ENCODE measurements at places on chromosomes 13 and 19.
A peak's percentile ranks its signal among the peaks of the same experiment; 100 is the strongest.

DNA sequence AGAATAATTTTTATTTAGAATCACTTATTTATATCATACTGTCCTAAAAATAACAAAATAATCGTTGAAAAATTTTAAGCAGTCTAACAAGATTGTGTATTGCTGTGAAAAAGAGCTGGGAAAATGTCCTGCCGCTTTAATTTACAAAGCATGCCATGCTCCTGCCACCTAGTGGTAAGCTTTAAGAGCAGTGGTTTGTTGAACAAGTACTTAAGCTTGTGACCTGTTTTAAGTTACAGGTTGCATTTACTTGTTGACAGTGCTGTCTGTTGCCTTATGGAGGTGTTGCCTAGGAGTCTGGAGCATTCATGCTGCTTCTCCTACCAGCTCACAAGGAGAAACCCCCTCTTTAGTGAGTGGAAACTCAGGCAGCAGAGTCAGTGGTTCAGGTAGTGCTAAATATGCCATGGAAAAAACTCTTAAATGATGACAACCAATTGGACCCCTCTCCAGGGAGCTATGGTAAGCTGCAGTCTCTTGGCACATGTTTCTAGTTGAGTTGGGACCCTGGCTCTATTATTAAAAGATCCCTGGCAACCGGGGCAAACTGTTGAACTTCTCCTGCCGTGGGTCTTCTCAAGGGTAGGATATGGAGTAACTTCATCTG lies 68.4 kb downstream of the SPATA13 start:
- peak; percentile 73 for DNase-seq

GRCh38 chr19:47459477-47459876 lies 12.2 kb downstream of the SLC8A2 start:
- no peak for DNase-seq

DNA sequence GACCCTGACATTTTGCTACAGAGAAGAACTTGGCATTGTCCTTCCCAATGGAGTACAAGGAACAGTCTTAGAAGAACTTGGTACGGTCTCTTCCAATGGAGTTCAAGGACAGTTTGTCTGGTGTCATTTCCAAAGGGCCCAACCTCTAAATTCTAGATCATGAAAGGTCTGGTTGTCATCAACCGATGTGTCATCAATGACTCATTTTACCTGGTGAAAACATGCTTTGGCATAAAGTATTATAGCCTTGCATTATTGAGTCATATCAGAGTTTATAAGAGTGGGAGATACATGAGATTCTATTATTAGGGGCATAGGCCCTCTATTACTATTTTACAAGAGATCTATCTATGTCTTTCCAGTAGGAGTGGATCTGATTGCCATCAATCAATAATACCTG lies 4.3 kb downstream of the CYP2B6 start:
- DNase-seq = no peak

DNA sequence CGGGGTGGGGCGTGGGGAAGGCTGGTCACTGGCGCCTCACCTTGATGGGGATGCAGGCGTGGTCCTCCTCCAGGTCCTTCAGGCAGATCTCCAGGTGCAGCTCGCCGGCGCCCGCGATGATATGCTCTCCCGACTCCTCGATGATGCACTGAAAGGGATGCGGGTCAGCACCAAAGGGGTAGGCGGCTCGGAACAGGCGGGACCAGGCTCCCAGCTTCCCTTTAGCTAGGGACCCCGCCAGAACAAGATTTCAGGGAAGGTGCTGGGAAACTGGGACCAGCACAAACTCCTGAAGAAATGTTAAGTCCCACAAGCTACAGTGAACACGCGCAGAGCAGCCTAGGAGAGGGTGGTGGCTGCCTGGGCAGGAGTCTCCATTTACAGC lies 6.0 kb downstream of the EEF2 start:
- no peak for DNase-seq

- DNase-seq = no peak
Observed at GRCh38 chr13:69721631-69722030, 386.0 kb upstream of the ATXN8OS start.

GRCh38 chr13:67062160-67062559 lies 168.0 kb downstream of the PCDH9 start:
- DNase-seq = no peak

GRCh38 chr19:10292206-10292788 lies 2.5 kb downstream of the ICAM5 start:
- peak; percentile 78 for DNase-seq

DNA sequence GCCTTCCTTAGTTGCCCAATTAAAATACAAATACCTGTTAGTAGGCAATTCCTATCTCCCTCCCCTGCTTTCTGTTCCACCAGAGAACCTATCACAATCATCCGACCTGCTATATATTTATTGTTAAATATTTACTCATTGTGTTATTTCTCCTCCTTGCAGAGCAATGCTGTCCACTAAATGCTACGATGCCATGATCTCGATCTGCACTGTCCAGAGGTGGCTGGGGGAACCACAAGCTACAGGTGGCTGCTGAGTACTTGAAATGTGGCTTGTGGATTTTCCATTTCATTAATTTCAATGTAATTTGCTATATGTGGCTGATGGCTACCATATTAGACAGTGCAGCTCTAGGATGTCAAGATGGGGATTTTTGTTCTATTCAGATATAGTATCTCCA lies 5.1 kb downstream of the KLK6 start:
- DNase-seq = no peak

DNA sequence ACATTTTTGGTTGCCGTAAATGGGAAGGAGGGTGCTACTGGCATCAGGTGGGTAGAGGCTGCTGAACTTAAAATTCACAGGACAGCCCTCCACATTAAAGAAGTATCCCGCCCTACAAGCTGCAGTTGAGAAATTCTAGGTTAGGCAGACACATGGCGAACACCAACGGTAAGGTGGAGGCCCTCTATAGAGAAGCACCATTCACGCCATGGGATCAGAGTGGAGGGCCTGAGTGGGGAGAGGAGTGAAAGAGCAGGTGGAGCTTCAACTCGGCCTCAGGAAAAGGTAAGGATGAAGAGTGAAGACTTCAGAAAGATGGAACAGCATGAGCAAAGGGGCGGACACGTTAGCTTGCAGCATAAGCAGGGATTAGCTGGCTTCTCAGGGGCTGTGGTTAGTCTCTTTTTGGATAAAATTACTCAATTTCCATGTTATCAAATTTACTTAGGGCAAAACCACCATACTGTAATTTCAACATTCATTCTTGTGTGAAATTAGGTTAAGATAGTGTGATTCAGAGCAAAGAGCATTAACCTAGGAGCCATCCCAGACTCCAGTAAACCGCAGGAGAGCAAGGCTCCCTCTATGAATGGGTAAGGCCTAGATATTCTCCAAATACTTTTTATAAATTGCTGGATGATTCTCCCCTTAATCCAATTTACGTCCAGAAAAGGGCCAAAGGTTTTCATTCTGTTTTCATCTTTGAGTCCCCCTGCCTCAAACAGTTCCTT lies 1.2 kb downstream of the EEF1AKMT1 start:
- DNase-seq = no peak

DNA sequence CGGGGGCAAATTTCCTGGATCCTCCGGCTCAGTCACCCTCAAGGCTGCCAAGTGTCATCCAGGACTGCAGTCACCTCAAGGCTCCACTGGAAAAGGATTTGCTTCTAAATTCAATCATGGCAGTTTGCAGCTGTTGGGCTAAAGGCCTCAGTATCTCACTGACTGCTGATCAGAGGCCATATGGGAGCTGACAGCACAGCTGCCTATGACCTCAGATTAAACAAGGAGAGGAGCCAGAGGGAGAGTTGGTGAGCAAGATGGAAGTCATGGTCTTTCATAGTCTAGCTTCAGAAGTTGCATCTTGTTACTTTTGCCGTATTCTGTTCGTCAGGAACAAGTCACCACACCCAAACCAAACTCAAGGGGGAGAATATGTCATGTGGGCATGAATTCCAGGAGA lies 849.7 kb downstream of the UQCRFS1 start:
- DNase-seq = no peak

- DNase-seq = no peak
Observed at GRCh38 chr13:37226971-37227370, 121.5 kb upstream of the CSNK1A1L start.

DNA sequence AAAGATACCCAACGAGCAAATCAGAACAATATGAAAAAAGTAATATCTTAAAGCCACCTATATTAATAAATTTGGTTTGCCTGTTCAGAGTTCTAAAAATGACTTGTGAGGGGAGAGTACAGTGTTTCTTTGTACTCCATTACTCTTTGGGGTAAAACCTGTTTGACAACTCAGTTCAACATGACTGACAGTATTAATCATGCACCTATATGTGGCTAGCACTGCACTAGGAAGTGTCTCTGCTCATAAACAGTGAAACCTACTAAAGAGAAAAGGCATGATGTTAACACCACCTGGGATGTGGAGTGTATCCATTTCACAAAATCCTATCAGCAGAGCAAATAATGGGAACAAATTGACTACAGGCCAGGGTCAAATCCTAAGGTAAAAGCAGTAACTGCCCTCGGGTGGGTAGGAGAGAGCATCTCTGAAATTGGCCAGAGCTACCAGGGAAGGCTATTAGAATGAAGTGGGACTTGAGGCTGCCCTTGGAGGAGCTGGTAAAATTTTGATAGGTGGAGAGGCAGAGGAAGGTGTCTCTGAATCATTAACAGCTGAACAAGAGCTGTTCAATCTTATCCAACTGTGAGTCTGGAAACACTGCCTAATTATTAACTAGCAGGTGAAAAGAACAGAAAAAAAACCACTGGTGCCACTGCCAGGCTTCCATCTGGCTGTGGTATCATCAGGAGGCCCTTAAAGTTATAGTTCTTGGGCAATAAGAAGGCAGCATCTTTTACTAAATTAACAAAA lies 365.1 kb downstream of the DNAJC15 start:
- DNase-seq = no peak

GRCh38 chr13:83895994-83896580 lies 13.8 kb upstream of the SLITRK1 start:
- DNase-seq = no peak

DNA sequence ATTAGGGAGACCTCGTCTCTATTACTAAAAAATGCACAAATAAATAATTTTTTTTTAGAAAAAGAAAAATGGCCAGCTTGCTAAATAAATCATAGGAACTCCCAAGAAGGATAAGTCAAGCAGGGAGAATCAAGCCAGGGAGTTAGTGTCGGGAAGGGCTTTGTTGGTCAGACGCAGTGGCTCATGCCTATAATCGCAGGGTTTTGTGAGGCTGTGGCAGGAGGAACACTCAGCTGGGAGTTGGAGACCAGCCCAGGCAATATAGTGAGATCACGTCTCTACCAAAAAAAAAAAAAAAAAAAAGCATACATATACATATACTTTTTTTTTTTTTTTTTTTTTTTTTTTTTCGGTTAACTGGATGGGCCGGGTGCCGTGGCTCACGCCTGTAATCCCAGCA lies 9.0 kb downstream of the NACC1 start:
- no peak for DNase-seq

- DNase-seq = no peak
Observed at GRCh38 chr13:30108216-30108912, 199.0 kb downstream of the KATNAL1 start.

- DNase-seq = no peak
Observed at GRCh38 chr19:49244256-49244655, 80.7 kb downstream of the SLC6A16 start.

DNA sequence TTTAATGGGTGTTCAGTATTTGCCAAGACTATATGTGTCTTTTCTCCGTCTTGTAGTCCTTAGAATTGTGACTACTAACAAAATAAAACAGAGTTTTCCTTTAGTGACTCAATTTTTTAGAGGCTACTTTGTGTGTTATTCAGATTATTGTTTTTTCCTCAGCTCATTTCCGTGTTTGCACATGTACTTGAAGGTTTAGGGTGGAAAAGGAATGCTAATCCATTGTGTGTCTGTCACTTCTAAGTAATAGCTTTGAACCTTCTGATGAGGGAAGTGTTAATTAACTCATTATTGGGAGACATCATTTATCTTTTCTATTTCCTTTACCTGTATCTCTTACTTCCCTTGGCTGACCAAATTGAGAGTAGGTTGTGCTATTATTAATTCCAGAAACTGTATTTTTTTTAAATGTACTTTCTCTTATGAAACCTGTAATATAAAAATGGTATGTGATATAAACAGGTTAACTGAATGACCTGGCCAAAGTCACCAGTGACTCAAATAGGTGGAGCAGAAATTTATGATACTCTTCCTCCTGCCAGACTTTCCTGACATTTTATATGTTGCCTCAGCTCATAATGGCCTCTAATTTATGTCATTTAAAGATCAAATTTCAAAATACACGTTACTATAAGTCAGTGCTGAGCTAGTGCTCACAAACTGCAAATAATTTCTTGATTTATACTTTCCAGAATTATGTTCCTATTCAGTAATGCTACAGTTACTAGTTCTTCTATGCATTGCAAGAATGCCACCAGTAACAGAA lies 88.8 kb downstream of the LMO7 start:
- DNase-seq = no peak

GRCh38 chr13:103002279-103002678 lies 63.9 kb downstream of the SLC10A2 start:
- no peak for DNase-seq

- no peak for DNase-seq
Observed at GRCh38 chr19:18776736-18777135, 14.4 kb downstream of the COMP start.

DNA sequence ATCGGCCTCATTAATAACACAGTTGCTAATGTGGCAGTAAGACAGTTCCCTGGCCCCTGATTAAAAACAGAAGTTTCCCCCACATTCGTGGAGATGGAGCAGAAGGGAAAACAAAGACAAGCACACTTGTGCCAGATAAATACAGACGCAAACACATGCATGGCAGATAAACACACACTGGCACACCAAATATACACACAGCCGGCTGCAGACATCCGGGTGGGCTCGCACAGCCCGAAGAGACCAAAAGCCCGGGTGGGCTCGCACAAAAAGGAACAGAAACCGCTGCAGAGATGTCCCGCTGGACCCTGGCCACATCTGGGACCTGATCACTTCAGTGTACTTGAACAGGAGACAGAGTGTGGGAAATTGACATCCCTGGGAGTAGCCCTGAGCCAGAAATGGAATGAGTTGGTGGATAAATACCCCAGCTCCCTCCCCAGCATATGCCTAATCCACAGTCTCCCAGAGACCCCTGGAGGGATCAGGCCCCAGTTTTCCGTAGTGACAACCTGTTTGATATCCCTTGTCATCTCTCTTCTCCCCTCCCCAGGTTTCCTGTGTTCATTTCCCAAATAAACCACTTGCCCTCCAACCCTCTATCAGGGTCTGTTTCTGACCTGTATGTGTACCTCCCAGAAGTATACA lies 36.0 kb upstream of the ADGRE5 start:
- DNase-seq = no peak

DNA sequence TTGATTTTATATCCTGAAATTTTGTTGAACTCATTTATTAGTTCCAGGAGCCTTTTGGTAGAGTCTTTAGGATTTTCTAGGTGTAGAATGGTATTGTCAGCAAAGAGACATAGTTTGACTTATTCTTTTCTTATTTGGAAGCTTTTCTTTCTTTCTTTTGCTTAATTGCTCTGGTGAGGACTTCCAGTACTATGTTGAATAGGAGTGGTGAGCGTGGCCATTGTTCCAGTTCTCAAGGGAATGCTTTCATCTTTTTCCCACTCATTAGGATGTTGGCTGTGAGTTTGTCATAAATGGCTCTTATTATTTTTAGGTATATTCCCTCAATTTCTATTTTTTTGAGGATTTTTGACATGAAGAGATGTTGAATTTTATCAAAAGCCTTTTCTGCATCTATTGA lies 182.2 kb upstream of the SPRY2 start:
- no peak for DNase-seq

- DNase-seq = no peak
Observed at GRCh38 chr13:109383683-109384082, 402.7 kb downstream of the IRS2 start.

- DNase-seq = no peak
Observed at GRCh38 chr19:39582891-39583625, 19.3 kb upstream of the LGALS13 start.

- no peak for DNase-seq
Observed at GRCh38 chr19:47264629-47265028, 8.3 kb downstream of the CCDC9 start.
